ENCODE measurements at places on chromosomes 3 and 15. TPM values are rescaled to one million over a fixed set of nuclear protein-coding genes. Genes with fewer than 3 reads are reported as not detected.

DNA sequence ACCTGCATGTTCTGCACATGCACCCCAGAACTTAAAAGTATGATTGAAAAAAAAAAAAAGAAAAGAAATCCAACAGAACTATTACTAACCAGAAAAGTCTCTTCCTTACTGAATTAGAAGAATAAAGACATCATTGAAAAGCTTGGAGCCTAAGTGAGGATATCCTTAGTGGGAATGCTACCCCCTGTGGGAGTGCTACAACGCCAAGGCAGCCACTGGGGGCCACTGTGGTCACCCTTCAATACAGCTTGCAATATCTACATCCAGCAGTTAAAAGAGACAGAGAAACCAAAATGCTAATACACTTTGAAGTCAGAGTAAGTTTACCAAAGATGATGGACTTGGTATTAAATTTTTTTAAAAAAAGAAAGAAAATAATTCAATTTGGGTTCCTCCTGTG is 292.0 kb downstream of the PLCL2 start:
- DNase-seq: no peak

DNA sequence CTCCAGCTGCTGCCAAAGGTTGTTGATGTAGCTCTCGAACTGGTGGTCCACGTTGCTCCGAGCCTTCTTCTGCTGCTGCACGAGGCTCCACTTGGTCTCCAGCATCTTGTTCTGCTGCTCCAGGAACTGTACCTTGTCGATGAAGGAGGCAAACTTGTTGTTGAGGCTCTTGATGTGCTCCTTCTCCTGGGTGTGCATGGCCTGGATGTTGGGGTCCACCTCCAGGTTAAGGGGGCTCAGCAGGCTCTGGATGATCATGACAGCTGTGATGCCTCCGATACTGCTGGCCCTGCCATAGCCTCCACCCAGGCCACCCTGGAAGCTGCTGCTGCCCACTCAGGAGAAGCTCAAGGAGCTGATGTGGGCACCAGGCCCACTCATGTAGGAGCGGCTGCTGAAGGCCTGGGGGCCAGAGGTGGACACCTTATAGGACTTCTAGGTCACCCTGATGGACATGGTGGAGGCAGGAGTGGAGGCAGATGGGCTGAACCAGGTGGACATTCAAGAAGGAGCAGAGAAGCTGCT is 14.9 kb upstream of the PSTPIP1 start:
- DNase-seq: no peak

Gene GHSR
- total RNA-seq: not detected

Gene NMNAT3
- total RNA-seq: 0.05 TPM

Gene ACOX2
- total RNA-seq: 15.2 TPM
